ENCODE measurements at places on chromosomes 7 and 10.

- DNase-seq = no peak
Observed at GRCh38 chr10:10716972-10717371, 300.7 kb upstream of the CELF2 start.

GRCh38 chr7:24441314-24442027 is 131.8 kb upstream of the PALS2 start:
- DNase-seq = no peak

DNA sequence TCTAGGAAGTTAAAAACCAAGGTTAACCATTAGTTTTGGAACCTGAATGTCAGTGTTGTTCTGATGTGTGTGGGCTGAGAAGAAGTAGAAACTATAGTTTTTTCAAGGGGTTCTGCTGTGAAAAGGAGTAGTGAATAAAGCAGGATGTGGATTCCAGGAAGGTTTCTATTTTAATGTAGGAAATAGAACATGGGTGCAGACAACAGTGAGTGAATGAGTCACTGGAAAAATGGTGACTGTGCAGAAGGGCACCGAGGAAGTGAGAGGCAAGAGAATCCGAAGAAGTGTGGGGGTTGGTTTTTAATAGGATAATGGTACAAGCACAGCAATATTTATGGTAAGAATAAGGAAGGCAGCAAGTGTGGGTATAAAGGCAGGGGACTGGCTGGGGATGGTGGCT is 120.4 kb downstream of the ARHGAP21 start:
- DNase-seq = no peak

GRCh38 chr7:142451817-142452216 is 194.0 kb upstream of the PRSS58 start:
- no peak for DNase-seq

- DNase-seq = no peak
Observed at GRCh38 chr7:135645296-135645904, 16.9 kb upstream of the STMP1 start.

DNA sequence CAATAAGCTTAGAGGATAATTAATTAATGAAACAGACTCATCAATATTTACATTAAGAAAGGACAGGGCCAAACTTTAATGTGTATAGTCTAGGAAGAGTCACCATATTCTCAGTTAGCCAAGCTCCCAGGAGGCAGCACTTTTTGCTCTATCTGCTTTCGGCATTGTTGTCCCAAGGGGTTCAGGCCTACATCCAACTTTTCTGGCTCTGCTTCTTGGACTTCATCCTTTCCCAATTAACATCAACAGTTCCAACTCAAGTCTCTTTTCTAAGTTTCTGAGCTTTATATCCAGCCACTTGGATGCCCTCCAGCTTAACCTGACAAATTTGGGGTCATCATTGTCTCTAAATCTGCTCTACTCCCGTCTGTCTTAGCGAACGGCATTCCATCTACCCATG is 42.8 kb downstream of the GLI3 start:
- DNase-seq = no peak

GRCh38 chr7:158015403-158016179 is 572.0 kb downstream of the PTPRN2 start:
- DNase-seq = no peak

- DNase-seq = no peak
Observed at GRCh38 chr7:4151926-4152549, 530.1 kb upstream of the FOXK1 start.

DNA sequence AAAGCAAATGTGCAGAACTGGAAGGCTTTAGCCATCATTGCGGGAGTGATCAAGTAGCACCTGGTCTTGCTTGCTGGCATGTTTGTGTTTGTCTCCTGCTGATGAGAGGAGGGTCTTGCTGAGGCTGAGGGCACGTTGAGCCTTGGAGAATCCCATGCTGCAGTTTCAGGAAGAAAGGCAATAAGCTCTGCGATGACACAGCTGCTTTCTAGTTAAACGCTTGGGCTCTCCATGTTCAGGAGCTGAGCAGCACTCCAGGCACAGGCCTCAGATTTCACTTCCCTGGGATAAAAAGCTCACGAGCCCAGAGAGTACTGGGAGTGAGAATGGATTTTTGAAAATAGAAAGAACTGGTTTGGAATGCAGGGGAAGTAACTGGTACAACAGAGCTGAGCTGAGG is 100.8 kb downstream of the LRRC18 start:
- no peak for DNase-seq

- DNase-seq = no peak
Observed at GRCh38 chr7:105524840-105525239, 2.8 kb upstream of the PUS7 start.

DNA sequence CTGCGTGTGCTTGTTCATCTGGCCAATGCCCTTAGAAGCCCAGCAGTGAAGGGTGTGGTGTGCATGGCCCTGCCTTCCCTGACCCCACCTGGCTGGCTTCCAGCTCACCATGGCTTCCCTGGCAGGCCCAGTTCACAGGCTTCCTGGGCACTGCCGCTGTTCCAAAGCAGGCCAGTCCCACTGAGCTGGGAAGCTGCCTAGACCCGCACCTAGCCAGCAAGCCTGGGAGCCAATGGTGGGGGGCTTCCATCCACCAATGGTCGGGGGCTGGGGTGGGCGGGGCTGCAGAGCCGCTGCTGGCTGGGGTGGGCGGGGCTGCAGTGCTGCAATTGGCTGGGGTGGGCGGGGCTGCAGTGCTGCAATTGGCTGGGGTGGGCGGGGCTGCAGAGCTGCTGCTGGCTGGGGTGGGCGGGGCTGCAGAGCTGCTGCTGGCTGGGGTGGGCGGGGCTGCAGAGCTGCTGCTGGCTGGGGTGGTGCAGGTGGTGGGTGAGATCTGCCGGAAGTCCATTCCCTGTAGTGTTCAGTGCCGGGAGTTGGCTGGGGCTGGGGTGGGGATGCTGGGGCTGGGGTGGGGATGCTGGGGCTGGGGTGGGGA is 12.4 kb downstream of the CALY start:
- no peak for DNase-seq

GRCh38 chr7:131111081-131111576 is 216.5 kb upstream of the MKLN1 start:
- DNase-seq = no peak

DNA sequence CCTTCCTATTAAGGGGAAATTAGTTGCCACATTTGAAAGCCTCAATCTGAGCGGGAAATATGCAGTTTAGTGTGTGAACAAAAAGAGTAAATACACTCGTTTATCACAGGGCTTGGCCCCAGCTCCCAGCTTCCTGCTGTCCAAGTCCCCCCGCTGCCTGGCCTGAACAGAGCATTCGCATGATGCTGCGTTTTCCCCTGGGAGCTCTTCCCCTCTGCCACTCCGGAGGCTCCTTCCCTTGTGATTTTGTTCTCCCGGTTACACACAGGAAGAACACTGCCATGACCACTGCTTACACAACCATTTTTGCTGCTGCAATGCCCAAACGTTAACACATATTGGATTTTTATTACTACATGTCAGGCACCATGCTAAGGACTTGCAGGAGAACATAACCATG is 120.7 kb upstream of the ADARB2 start:
- DNase-seq = no peak

DNA sequence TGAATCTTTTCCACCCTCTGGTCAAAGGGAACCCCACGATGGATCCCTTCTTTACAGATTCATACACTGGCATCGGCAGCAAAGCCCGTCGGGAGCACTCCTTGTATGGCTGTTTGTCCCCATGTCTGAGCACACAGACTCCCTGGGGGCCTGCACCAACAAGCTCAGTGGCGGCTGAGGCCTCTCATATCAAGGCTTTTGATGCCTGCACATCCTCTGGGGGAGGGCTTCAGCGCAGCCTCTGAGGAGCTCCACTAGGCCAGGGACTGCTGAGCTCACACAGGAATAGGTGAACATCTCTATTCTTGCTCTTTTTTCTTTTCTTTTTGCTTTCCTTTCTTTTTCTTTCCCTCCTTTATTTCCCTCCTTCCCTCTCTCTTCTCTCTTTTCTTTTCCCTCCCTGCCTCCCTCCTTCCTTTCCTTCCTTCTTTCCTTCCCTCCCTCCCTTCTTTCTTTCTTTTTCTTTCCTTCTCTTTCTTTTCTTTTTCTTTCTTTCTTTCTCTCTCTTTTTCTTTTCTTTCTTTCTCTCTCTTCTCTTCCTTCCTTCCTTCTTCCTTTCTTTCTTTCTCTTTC is 174.6 kb downstream of the CCDC3 start:
- no peak for DNase-seq

DNA sequence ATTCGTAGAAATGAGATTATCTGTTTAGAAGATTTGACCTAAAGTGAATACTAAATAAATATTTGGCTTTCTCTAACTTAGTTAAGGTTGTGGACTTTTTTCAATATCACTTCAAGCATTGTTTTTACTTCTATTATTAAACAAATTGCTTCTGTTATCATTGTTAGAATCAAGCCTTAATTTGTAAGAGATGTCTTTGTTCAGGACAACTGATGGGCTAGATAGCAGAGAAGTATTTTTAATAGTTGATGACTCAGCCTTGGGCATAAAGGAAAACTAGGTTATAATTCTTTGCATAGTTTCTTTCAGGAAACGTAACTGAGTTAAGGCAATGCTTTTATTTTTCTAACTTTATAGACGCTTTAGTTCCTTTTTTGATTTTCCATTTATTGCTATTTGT is 128.8 kb upstream of the SMIM30 start:
- DNase-seq = no peak

DNA sequence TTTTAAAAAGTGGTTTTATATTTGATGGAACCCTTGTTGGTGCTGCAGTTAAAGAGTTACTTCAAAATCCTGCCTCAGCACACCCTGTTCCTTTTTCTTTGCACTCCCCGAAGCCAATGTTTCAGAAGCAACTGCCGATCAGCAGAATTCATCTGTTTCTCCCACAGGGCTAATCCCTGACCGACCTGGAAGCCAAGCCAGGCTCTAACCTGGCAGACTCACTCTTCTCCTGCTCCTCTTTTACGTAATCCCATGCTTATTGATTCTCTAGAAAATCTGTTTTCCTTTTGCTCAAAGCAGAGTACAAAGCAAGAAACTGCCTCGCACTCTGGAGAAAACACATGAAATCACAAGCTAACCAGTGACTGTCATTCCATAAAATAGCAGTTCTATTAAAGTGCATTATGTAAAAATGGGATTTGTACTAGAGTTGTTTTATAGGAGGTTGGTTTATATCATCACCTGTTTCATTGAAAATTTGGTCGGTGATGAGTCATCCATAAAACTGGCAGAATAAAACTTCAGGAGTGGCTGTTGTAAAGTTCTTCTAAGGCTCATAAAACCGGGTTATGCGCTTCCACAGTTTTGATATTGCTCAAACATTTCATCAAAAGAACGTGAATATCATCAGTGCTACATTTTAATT is 99.9 kb downstream of the CNTNAP2 start:
- DNase-seq = no peak

DNA sequence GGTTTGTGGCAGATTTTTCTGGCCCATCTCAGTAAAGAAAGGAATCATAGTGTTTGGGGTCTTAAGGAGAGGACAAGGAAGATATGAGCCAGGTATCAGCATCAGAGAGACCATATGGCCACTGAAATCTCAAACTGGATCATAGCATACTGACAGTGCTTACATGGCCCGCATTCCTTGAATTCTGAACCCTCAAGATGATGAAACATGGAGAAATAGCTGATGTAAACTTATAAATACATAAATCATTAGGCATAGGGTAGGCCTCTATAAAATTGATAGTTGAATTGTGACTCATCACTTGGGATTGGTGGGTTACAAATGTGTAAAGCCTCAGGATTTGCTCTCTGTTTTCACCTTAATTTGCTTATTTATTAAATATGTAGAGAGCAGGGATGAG is 688.5 kb downstream of the CNTNAP2 start:
- DNase-seq = no peak

DNA sequence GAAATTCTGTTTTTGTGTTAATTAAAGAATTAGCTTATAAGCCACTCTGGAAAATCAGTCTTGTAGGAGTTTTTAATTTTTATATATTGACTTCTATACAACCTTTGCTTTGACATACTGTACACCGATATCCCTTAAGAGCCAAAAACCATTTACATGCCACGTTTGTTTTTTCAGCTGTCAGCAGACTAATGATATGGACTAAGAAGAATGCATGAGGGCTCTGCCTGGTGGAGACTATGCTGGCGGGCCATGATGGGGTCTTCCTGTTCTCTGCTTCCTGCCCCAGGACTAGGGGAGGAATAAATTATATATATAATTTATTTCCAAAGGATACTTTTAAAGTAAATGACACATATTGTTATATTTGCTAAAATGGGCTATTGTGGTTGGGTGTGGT is 96.3 kb downstream of the CDK14 start:
- DNase-seq = no peak
